ENCODE measurements at places on chromosomes 5 and 9. TPM values are rescaled to one million over a fixed set of nuclear protein-coding genes. Genes with fewer than 3 reads are reported as not detected.
A peak's percentile ranks its signal among the peaks of the same experiment; 100 is the strongest.

DNA sequence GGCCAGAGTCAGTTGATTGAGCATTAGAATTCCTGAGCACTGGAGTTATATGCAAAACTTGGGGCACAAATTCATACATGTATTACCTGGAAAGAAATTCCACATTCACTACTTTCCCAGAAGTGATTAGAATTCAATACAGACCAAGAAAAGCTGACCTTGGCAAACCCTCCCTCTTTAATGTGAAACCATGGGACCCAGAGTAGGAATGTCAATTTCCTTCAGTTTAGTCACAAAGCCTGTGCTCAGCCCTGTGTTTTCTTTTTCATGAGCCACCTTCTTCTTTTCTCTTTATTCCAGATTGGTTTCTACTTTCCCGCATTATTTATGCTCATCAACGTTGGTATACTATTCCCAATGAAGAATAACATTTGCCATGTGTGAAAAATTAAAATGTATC lies 420.2 kb downstream of the CDH12 start:
- DNase-seq = no peak

SMIM32 gene
- polyA plus RNA-seq = 63.6 TPM

GRCh38 chr5:138663009-138663408 lies 87.8 kb upstream of the HSPA9 start:
- DNase-seq = no peak

PDCD1LG2 gene
- 1.5 TPM for polyA plus RNA-seq

DNA sequence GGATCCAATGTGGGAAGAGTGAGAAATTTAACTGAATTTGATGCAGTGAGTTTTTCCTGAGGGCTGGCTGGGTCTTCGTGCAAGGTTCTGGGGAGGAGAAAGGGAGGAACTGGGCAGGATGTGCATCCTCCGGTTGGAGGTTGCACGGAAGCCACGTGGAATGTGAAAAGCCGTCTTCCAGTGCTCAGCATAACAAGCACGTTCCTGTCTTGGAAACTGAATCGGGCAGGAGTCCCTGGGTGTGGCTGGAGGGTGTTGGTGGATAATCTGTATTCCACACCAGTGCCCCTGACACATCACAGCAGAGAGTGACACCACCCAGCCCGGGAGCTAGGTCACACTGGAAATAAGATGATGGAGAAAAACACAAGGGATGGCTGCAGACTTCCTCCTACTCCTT lies 154.3 kb downstream of the C5orf15 start:
- DNase-seq = no peak

DNA sequence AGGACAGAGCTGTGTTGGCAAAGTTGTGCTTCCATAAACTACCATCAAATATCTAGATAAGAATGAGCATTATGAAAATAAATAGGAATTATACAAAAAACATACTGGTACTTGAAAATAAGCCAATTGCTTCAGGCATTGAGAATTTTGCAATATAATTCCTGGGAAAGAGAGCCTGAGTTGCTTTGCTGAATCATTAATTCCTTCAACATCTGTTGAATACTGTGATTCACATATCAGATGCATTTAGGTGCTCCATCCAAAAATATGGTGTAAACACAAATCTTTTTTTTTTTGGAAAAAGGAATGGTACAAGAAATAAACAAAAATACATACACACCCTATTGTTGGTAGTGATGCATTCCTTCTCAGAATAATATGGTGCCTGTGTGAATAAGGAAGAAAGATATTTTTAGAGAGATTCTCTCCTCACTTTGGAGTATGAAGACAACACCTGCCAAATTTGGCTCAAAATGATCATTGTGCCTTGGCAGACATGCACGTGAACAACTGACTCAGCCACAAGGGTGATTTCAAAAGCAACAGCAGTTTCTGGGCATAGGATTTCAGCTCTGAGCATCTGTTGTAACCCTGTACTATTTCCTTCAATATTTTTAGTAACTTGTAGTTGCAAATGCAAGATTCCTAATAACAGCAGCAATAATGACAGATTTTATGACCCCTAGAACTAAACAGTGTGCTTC lies 96.7 kb downstream of the CAVIN4 start:
- no peak for DNase-seq

DNA sequence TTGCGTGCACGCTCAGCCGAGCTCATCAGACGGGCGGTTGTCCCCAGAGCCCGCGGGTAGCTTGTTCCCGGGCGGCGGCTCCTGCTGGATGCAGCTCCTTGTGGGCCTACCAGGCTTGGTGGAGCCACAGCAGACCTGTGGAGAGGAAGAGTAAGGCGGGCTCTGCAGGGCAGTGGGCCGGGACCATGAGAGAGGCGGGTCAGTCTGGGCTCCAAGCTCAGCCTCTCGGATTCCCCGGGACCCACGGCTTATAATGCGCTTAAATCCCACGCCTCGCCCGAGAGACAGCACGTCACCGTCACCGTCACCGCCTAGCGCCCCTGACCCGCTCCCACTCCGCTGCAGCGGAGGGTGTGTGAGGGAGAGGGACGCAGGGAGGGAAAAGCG lies 1.9 kb upstream of the ANKRD18A start:
- peak; percentile 71 for DNase-seq

DDX31 gene
- 6.4 TPM for polyA plus RNA-seq

- DNase-seq = peak; percentile 99
Observed at GRCh38 chr5:140107312-140108092, 6.4 kb upstream of the PURA start.

PCDH12 gene
- polyA plus RNA-seq = 7.4 TPM

ZNF354C gene
- 1.3 TPM for polyA plus RNA-seq

ENHO gene
- polyA plus RNA-seq = 2.7 TPM

GRCh38 chr5:62342476-62342837 lies 36.5 kb downstream of the KIF2A start:
- DNase-seq = no peak

SOX30 gene
- polyA plus RNA-seq = not detected

ADAMTS13 gene
- 3.6 TPM for polyA plus RNA-seq

GRCh38 chr5:93461756-93462155 lies 119.3 kb downstream of the NR2F1-AS1 start:
- DNase-seq = no peak

DNA sequence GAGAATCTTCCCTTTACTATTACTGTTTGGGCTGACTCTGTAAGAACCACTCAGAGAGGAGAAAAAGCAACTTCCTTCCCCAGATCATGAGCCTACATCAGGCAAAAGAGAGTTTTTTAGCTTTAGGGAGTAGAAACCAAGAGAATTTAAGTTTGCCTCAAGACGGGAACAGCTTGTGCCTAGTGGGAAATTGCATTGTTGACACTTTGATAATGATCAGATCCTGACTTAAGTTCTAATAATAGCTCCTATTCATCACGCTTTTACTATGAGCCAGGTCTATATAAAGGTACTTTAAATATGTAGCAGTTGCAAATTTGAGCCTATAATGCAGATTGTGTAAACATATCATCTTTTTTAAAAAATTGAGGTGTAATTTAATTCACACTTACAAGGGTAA lies 298.2 kb downstream of the MAN2A1 start:
- DNase-seq = no peak

All from kidney (tissue), 22 donors.